ENCODE measurements at places on chromosomes 2 and 18. TPM values are rescaled to one million over a fixed set of nuclear protein-coding genes. Genes with fewer than 3 reads are reported as not detected.

The DNAH6 gene
- 0.45 TPM for total RNA-seq

The SMYD1 gene
- total RNA-seq = not detected

The SPATA3 gene
- 0.35 TPM for total RNA-seq

The ANKRD23 gene
- total RNA-seq = 15.5 TPM

The ACVR2A gene
- total RNA-seq = 14.0 TPM

The IL36RN gene
- not detected for total RNA-seq

The COBLL1 gene
- not detected for total RNA-seq

The PRSS56 gene
- not detected for total RNA-seq

The TRABD2A gene
- 35.9 TPM for total RNA-seq

The LCT gene
- 0.13 TPM for total RNA-seq

The ANKRD62 gene
- total RNA-seq = not detected

The CYP27C1 gene
- total RNA-seq = not detected

The DYSF gene
- total RNA-seq = not detected

The FHOD3 gene
- not detected for total RNA-seq

The B3GNT7 gene
- 0.15 TPM for total RNA-seq

The ASB1 gene
- 27.9 TPM for total RNA-seq

The EFEMP1 gene
- total RNA-seq = not detected

The SELENOI gene
- 31.4 TPM for total RNA-seq

The PLCL1 gene
- 1.6 TPM for total RNA-seq
